ENCODE measurements at places on chromosomes 2 and 18.

GRCh38 chr2:234278556-234279255, 218.2 kb downstream of the ARL4C start:
- DNase-seq = no peak

GRCh38 chr2:97673182-97673914, 3.8 kb downstream of the C2orf92 start:
- no peak for DNase-seq

DNA sequence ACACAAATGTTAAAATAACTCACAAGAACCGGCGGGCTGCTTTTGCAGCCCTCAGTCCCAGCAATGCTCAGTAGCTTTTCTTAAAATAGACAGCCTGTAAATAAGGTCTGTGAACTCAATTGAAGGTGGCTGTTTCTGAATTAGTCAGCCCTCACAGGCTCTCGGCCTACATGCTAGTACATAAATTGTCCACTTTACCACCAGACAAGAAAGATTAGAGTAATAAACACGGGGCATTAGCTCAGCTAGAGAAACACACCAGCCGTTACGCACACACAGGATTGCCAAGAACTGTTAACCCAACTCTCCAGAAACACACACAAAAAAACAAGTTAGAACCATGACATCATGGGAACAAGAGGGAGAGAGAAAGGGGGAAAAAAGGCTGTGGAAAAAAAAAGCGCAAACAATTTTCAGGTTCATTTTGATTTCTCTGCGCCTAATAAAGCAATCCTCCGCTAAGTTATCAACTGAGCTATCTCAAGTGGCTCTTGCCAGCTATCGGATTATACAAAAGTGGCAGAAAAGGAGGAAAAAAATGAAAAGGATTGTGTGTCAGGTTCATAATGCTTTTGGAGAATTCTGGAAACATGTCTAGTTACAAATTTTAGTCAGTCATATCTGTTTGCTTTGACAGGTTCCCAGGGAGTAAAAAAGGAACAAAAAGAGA, 89.1 kb downstream of the ZEB2 start:
- DNase-seq = no peak

DNA sequence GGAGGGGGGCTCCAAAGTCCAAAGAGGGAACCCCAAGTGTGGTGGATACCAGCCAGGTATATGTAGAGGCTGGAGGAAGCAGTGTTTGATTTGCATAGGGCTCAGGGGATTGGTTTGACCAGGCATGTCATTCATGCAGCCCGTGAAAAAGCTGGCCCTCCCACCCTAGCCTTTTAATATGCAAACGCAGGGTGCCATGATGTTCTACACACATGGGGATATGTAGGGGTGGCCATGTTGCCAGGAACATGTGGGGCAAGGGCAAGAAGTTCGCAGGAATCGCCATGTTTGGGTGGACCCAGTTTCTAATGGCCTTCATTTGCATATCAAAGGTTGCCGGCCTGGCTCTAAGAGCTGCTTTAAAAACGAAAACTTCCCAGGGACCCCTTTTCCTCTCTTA, 33.6 kb downstream of the B3GNT7 start:
- no peak for DNase-seq

GRCh38 chr2:226066391-226066790, 666.9 kb downstream of the NYAP2 start:
- no peak for DNase-seq

- no peak for DNase-seq
These were observed 21.7 kb upstream of the MEP1B start for GRCh38 chr18:32167980-32168730.

DNA sequence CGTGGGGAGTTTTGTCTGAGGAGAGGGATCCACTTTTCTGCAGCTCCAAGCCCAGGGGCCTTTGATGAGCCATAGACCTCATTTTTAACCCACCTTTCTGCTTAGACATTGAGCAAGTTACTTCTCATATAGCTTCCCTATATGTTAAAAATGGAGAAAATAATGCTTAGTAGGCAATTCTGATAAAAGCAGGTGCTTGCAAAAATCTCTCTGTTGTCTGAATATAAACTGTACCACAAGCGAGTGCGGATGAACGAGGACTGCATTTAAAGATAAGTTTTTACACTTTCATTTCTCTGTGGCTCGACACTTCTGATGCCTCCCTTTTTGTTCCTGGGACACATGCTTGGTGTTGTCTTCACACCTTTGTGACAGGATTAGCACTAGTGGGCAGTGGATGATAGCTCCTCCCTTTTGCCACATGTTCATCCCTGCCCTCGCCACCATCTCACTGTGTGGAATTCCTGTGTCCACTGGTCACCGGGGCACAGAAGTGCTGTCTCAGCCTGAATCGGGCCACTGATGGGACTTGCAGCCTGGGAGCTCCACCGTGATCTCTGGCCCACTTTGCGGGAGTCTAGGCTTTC, 1.6 kb downstream of the TYMS start:
- no peak for DNase-seq

GRCh38 chr2:7075834-7076233, 158.6 kb downstream of the RNF144A start:
- no peak for DNase-seq

DNA sequence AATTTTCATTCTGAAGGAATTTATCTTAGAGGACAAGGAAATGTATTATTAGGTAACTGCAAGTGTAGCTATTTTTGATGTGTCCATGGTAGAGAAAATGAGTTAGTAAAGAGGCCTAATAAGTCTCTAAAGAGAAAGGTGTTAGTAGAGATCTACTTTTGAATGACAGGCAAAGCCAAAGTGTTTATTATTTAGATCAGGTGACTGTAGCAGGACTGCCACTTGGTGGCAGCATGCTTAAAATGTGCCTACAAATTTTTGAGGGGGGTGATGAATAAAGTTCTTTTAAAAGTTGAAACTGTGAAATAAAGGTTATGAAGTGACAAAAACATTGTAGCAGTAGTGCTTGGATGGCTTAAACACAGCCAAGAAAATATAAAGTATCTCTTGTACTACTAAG, 421.5 kb upstream of the MEIS1 start:
- no peak for DNase-seq

GRCh38 chr2:9658972-9659371, 28.2 kb upstream of the YWHAQ start:
- no peak for DNase-seq

- no peak for DNase-seq
These were observed 26.0 kb downstream of the EIF2AK3 start for GRCh38 chr2:88601286-88601685.

DNA sequence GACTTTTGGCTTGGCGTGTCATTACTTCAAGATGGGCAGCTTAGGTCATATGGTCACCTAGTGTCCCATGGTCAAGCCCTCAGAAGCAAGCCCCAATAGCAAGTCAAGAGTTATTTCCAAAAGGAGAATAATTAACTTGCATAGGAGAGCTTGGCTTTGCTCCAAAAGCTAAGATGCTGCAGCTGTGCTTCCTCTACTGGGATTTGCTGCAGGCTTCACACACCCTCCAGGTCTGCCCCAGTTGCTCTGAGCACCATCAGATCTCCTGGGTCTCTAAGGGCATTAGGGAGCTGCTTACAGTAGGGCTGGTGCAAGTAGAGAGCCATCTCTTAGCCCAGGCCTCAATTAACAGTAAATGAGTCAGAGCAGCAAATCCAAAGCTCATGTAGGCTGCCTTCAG, 46.6 kb downstream of the THUMPD2 start:
- DNase-seq = no peak

GRCh38 chr2:186309901-186310300, 176.2 kb upstream of the ZC3H15 start:
- DNase-seq = no peak

DNA sequence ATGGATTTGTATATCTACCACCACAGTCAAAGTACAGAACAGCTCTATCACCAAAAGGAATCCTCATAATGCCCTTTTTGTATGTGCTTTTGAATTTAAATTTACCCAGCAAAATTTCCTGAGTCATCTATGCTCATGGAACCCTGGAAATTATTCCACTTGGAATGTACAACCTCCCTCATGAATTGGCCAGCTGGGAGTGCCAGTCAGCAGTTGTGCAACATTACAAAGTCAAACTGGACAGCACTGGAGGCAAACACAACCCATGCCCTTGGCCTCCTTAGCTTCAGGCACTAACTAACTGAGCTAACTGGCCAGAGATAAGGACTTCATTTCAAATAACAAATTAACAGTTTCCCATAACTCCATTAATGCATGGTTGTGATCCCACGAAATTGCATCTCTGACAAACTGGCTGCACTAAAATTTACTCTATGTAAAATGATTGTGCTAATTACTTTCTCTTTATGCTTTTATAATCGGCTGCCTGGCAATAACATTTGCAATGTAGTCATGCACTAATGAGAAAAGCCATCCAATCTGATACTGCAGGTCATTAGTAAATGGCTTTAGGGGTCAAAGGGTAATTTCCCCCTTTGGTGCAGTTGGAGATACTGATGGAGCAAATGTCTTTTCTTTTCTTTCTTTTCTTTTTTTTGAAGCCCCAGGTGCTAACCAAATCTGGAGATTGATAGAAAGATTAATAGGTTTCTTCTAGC, 270.5 kb downstream of the ACTR3 start:
- no peak for DNase-seq

DNA sequence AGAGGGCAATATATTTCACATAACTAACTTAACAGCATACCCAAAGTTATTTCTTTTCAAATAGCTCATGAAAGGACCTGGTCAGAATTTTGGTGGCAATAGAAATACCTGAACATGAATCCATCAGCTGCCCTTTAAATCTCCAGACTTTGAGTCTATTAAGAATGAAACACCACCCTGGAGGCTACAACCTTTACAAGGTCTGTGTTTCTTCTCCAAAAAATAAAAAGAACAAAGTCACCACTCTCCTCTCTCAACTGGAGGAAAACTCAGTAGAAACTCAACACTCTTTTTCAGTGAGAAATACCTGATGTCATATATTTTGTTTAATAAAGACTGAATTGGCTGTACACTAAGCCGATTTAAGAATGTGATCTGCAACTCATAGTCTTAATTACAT, 204.3 kb downstream of the AGPS start:
- no peak for DNase-seq

DNA sequence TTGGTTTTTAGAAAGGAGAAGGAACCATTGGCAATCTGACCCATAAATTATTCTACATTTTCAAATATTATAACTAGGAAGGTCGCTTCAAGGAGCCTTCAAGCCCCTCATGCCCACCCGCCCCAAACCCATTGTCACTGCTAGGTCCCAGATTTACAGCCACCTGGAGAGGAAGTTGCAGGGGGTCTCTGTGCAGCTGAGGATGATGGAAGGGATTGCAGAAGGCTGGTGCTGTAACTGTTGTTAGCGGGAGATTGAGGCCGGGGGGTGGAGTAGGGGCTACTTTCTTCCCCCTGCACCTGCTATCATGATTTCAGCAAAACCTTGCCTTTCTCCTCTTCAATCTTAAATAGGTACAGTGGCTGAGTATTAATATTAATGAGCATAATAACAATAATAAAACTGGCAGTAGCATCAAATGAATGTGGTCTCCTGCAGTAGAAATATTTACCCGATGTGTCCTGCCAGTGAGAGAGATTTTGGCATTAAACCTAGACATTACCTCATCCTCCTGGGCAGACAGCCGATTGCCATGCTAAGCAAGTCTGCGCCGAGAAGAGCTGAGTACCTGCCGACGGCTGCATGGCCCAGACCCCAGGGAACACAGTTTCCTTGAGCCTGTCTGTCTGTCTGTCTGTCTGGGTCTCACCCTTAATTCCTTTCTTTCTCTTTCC, 225.4 kb downstream of the FAM210A start:
- no peak for DNase-seq

- DNase-seq = no peak
These were observed 51.5 kb upstream of the PHLPP1 start for GRCh38 chr18:62663731-62664336.

GRCh38 chr18:45107425-45107824, 426.7 kb downstream of the SETBP1 start:
- DNase-seq = no peak

DNA sequence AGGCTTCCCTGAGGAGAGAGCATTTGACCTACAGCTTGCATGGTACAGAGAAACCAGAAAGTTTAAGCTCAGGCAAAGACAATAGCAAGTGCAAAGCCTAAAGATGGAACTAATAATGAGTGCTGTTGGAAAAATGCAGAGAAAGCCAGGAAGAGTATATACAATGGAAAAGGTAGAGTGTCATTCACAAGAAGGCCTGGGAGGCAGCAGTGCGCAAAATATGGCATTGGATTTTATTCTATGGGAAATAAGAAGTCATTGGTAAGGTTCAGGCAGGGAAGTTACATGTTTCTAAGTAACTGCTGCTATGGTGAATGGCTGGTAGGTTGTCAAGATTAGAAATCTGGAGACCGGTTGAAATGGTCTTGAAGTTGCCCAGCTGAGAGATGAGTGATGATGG, 2167.3 kb upstream of the CELF4 start:
- no peak for DNase-seq

- no peak for DNase-seq
These were observed 123.1 kb downstream of the RTTN start for GRCh38 chr18:70082430-70082829.

GRCh38 chr2:223724861-223725260, 112.5 kb downstream of the AP1S3 start:
- DNase-seq = no peak

DNA sequence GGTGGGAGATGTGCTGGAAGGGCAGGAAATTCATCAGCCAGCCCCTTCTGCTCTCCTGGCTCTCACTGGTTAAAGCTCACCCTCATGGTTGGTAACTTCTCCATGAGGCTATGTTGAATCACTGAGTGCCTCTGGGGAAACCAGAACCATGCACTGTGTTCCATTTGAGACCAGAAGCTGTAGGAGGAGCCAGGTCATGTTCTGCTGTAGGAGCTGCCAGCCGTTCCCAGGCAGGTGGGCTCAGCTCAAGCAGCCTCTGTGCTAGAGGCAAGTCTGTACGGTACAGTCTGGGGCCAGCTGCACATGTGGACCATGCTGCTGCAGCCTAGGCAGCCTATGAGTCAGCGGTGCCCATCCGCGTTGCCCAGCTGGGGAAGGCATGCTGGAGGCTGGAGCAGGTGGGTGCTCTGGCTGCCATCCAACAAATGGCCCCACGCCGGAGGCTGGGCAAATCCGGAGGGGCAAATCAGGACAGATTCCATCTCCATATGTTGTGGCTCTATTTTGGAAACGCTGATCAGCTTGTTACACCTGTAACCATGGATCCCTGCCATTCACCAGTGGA, 22.0 kb upstream of the KCNF1 start:
- no peak for DNase-seq

GRCh38 chr2:179348906-179349305, 84.3 kb upstream of the SESTD1 start:
- no peak for DNase-seq

DNA sequence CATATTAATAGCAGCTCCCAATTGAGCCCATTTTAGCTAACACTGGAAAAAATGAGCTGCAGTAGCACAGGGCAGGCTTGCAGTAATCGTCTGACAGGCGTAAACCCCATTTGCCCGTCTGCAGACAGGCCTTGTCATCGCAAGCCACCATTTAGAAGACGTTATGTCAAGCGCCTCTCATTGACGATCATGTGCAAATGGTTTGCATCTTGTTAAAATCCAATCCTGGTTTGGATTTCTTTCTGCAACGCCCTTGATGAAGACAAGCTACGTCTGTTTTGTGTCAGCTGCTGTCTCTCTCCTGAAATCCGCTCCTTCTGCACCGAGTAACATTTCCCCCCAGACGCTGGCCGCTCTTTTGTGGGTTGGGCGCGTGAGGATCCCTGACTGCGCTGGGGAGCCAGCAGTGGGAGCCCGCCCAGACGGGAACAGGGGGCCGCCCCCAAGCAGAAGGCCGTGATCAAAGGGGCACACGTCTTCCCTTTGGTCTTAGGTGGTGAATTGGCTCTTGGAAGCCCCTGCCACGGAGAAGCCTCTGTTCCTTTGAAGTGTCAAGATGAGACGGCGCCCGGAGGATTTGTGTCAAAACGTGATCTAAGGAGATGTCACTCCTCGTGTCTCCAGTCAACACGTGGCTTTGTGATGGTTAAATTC, 84.2 kb upstream of the GPC1 start:
- DNase-seq = no peak

- DNase-seq = no peak
These were observed 41.9 kb upstream of the PCBP1 start for GRCh38 chr2:70045405-70045804.

All from activated T-helper 9 cell treated with anti-CD3 and anti-CD28 coated beads, Interleukin-2, amount 50 U/mL, for 16 hours (primary cell).